Astrocyte (in vitro differentiated cells and primary cell): ENCODE measurements at places on chromosomes 2 and 18. TPM values are rescaled to one million over a fixed set of nuclear protein-coding genes. Genes with fewer than 3 reads are reported as not detected.
A peak's percentile ranks its signal among the peaks of the same experiment; 100 is the strongest.

GRCh38 chr2:43358410-43359201 is 132.2 kb upstream of the ZFP36L2 start:
- DNase-seq, result no peak

DNA sequence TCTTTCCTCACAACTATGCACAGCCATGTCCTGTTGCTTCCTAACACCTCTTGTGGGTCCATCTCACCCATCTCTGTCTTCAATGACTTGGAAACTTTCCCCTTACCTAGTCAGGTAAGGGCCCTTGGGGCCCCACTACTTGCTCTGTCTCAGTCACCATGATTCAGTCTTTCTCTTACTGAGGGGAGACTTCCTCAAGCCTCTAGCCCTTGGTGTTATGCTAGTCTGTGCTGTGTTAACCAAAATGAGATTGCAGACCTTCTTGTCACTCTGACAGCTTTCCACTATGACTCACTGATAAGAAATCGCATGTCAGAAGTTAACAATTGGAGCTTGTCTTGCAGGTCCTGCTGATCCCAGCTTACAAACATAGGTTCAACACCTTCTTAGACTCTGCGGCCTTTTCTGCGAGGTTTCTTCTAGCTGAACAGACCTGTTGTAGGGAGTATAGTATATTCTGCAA is 65.3 kb downstream of the WDR75 start:
- DNase-seq, result peak; percentile 44

The MARCO gene
- total RNA-seq, result not detected in 2 replicates

- no peak for DNase-seq
These were observed 125.4 kb downstream of the CSRNP3 start for GRCh38 chr2:165594935-165595255.

DNA sequence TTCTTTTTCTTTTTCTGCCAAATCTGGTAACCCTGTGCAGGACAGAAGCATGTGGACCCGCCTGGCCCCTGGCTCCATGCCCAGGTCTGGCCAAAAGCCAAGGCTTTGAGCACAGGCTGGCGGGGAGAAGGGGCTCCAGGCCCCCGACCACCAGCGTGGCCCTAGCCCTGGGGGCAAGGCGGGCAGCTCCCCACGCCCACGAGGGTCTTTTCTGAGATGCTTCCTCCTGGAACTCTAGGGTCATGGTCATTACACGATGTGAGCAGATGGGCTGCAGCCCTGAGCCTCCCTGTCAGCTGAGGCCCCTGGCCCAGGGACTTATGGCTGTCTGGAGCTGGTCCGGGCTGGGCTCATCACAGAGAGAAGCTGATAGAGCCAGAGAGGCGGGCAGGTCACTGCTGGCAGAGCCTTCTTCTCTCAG is 5.7 kb upstream of the OTOS start:
- no peak for DNase-seq

DNA sequence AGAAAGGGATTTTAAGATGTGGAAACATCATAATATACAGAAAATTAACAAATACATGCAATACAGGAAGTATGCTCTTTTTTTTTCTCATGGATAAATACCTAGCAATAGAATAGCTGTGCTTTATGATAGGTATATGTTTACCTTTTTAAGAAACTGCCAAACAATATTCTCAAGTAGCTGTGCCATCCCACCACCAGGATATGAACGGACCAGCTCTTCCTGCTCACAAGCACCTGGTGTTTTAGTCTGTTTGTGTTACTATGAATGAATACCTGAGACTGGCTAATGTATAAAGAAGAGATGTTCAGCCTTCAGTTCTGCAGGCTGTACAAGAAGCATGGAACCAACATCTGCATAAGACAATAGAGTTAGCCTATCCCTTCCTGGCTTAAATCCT is 19.9 kb upstream of the UGT1A8 start:
- DNase-seq, result no peak

The ACTG2 gene
- 298 and 540 TPM in 2 replicates for total RNA-seq

The COLEC12 gene
- total RNA-seq, result 11.6 and 13.2 TPM in 2 replicates

The LHCGR gene
- not detected in 2 replicates for total RNA-seq

The IL36RN gene
- total RNA-seq, result 0.14 TPM in 1 of 2 replicates, not detected in the other

The RAB6C gene
- 0.09 and 0.14 TPM in 2 replicates for total RNA-seq

DNA sequence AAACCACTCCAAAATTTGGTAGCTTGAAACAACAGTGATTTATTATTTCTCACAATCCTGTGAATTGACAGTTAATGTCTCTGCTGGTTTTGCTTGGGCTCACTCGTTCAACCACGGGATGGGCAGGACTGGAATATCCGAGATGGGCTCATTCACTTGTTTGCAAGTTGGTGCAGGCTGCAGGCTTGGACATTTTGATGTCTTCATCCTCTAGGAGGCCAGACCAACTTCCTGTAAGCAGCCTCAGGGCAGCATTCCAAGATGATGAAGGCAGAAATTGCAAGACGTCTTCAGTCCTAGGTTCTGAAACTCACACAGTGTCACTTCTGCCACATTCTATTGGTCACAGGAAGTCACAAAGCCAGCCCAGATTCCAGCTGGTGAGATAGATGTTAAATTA is 47.1 kb downstream of the GPR39 start:
- no peak for DNase-seq
